ENCODE measurements at places on chromosomes 2 and 18.
A peak's percentile ranks its signal among the peaks of the same experiment; 100 is the strongest.

DNA sequence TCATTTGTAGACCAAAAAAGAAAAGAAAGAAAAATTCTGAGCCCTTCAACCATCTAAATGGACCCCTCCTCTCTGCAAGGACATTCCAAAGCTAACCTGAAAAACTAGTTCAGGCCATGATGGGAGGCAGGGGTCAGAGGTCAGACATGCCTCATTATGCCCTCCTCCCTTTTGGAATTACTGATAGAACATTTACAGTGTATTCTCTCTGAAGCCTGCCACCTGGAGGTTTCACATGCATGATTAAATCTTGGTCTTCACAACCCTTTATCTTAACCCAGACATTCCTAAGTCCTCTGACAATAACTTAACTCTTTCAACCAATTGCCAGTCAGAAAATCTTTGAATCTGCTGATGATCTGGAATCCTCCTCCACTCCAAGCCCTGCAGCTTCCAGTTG lies 86.0 kb downstream of the SPP2 start:
- no peak for DNase-seq

DNA sequence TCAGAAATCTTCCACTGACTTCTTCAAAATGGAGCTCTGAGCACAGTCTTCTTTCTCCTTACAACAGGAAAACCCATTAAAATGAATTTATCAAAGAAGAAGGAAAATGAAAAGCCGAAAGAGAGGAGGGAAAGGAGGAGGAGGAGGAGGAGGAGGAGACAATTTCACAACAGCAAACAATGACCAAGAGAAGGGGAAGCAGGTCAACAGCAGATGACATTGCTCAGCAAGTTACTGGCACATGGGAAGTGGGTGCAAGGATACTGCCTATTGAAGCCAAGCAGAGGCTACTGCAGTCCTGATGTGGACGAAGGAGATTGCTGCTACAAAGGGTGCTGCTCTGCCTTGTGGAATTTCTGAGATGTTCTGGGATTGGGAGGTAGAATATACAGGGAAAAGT lies 268.2 kb upstream of the FBXO11 start:
- no peak for DNase-seq

GRCh38 chr2:187580462-187581124 lies 26.4 kb upstream of the TFPI start:
- DNase-seq, result no peak

DNA sequence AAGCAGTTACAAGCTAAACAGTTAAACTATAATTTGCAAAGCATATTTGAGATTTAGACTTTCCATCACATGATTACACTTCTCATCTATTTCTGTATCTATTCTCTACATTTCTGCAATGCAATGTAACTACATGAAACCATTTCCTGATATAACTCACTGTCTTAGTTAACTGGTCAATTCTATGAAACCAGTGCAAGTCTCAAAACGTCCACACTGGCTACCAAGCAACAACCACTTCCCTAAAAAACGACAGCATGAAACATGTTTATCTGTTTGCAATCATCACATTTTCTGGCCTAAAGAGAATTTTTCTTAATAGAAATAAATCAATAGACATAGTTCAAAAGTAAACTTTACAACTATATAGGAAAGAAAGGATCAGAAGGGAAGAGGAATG lies 17.4 kb downstream of the FECH start:
- DNase-seq, result no peak

DNA sequence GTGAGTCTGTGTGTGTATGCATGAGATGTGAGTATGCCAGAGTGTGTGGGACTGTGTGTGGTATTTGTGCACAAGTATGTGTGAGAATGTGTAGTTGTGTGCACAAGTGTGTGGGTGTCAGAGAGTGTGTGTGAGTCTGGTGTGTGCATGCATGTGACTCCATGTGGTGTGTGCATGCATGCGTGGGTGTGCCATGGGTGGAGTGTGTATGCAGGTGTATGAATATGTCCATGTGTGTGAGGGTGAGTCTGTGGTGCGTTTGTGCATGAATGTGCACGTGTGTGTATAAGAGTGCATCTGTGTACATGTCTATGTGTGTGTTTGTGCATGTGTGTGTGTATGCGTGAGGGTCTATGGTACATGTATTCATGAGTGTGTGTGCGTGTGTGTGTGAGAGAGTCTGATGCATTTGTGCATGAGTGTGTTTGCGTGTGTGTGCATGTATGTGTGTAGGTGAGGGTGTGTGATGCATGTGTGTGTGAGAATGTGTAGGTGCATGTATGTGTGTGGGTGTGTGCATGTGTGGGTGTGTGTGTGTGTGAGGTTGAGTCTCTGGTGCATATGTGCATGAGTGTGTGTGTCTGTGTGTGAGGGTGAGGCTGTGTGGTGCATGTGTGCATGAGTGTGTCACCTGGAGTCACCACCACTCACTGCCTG lies 226.8 kb downstream of the LDLRAD4 start:
- DNase-seq, result no peak

DNA sequence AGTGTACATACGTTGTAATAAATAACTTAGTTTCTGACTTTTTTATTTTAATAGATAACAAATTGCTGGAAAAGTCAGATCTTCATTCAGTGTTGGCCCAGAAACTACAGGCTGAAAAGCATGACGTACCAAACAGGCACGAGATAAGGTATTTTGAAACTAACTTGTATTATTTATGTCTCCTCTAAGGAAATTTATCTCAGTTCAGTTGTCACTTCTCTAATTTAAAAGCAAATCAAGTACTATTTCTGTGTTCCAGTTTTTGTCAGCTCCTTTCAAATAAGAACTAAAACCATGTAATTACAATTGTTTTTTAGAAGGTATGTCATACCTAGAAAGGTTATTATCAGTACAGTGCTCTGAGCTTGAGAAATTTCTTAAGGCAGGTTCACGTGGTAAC lies 4.6 kb downstream of the ATG16L1 start:
- no peak for DNase-seq

GRCh38 chr2:130892793-130893785 lies 56.4 kb downstream of the ARHGEF4 start:
- DNase-seq, result no peak

DNA sequence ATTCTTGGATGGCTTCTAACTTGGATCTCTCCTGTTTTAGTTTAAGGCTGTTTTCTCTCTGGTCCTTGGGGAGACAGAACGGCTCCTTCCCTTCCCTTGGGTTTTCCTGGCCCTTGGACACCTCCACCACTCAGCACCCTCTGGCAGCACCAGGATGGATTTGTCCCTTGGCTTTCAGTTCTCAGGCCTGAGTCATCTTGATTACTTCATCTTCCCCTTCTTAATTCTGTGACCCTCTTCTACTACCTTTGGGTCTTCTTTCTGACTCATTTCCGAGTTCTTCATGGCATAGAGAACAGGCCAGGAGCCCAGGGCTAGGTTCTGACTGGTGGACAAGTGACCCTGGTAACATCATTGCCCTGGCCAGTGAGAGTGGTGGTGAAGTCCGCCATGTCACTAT lies 14.9 kb downstream of the IGFBP2 start:
- no peak for DNase-seq

GRCh38 chr2:178829299-178829960 lies 22.2 kb upstream of the TTN start:
- DNase-seq, result no peak

GRCh38 chr2:96887493-96888012 lies 17.7 kb upstream of the SEMA4C start:
- no peak for DNase-seq

DNA sequence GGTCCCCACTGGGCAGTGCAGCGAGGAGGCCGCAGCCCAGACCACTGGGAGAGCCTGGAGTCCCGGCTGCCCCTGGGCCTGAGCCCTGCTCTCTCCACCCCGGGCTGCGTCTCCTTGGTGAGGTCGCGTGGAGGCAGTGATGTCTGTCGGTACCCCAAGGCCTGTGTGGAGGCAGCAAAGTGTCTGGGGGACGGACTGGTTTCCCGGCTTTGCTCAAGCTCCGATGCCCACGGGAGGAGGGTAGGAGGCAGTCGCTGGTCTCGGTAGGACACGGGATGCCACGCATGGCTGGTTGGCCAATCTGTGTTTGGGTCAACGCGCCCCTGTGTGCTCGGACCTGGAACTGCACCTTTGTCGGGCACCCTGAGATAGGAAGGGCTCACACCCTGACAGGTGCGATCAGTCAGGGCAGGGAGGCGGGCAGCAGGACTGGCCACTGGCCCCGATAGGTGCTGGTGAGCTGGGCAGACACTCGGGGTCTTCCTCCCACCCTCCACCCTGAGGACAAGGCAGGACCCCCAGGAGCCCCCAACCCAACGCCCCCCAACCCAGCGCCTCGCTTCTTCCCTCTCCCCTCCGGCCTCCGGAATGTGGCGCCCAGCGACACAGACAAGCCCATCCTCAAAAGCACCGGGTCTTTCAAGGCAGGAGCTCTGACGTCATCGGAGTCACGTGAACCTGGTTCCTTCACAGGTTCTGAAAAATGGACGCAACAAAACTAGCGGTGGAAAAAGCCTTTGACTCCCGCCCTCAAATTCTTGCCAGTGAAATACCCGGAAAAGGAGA lies 288.6 kb downstream of the NDUFA10 start:
- DNase-seq, result no peak

DNA sequence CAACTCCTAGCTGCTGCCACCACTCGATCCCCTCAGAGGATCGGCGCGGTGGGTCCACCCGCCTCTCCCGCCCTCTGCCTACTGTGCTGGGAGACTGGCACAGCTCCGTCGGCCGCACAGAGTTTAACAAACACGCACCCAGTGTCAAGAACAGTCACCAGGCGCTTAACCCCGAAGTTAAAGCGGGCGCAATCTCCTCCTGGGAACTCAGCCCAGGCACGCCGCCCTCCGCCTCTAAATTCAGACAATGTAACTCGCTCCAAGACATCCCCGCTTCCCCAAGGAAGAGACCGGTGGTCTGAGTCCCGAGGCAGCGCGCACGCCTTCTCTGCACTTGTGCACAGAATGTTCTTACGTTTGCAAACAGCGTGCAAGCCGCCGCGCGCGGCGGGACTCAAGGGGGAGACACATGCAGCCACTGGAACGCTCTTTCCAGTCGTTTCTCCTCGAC lies 533 bp downstream of the CXCR4 start:
- DNase-seq, result peak; percentile 49

GRCh38 chr2:226906163-226906693 lies 70.4 kb downstream of the RHBDD1 start:
- DNase-seq, result no peak

- peak; percentile 62 for DNase-seq
These were observed 246.4 kb upstream of the PXDN start for GRCh38 chr2:1990724-1991123.

- DNase-seq, result no peak
These were observed 139.6 kb downstream of the CABLES1 start for GRCh38 chr18:23274638-23275482.

- no peak for DNase-seq
These were observed 28.4 kb upstream of the NEB start for GRCh38 chr2:151762694-151763093.

DNA sequence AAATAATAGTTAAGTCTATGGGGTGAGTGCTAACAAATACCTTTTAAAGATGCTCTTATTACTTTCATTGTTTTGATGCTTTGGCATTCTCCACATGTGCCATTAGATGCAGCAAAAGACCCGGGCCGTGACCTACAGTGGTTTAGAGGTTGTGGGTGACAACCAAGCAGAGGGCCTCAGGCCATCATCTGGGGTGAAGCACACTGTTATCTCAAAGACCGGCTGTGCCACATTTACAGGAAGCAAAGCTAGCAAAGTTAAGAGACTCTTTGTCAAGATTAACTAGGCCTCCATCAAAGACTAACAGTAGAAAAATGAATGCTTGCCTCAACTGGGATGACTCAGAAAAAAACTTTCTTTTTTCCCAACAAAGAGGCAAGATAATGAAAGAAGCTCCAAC lies 695.3 kb downstream of the SATB2 start:
- DNase-seq, result no peak

DNA sequence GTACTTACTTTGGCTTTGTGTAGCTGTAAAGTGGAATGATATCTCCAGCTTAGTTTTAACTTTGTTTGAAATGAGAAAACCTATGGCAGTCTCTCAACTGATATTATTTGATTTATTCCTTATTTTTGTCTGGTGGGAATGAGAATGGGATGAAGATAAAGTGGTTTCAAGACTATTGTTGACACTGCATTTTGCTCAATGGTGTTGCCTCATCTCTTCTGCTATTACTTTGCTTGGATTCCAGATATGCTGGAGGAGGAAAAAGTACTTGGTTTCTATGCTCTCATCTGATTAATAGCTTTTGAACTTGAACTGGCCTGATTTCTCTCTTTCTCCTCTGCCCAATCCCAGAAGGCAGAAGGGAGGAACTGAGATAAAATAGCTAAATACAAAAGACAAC lies 198.2 kb downstream of the CTNNA2 start:
- DNase-seq, result no peak

DNA sequence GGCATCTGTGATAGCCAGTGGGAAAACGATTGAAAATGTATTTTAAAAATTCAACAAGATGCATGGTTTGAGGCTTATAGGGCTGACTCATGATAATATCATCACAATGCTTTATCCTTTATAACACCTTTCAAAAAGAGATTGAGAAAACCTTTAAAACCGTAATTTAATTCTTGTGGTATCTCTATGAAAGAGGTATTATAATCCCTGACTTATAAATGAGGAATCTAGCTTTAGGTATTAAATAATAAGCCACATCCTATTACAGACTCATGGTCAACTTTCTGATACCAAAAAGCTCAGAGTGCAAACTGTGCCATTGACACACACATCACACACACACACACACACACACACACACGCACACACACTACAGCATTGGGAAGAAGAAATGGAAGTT lies 134.6 kb upstream of the RAB12 start:
- DNase-seq, result no peak

DNA sequence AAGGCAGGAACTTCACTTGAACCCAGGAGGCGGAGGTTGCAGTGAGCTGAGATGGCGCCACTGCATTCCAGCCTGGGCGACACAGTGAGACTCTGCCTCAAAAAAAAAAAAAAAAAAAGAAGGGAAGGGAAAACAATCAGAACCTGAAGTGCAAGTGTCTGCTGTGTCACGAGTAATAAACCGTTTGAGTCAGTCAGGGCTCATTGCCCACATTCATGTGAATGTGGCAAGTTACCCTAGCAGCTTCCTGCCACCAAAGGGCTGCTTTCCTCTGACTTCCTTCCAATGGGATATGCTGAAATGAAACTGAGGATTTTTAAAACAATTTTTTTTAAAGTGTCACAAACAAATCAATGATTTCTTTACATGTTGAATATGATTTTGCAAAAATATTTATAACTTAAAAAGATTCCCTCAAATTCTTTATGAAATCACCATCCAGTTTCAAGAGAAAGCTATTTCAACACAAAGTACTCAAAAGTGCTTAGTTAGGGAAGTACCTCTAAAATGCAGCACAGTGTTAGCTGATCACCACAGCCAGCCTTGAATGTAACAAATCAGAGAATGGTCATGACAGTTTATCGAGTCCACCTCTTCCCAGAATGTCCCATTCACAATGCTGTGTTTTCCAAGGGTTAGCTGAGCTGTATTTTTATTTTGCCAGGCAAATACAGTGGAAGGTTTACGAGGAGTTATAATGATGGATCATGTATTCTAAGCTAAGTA lies 36.4 kb downstream of the WDSUB1 start:
- DNase-seq, result peak; percentile 62

GRCh38 chr2:200471324-200471848 lies 38.5 kb downstream of the KCTD18 start:
- no peak for DNase-seq

DNA sequence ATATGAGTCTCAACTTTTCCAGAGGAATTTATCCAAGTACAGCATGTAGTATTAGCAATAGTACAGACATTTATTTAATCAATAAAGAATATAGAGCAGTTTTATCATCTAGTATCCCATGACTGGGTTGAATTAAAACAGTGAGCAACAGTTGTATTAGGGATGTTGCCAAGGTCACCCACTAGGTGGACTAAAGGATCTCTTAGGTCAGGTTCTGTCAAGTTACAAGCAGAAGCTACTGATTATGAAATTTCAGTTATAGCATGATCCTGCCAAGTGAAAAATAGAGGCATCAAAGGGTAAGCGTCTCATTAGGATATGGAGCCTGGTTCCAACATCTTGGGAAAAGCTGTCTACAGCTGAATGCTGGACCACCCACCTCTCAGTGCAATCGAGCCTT lies 52.1 kb upstream of the LAPTM4A start:
- no peak for DNase-seq

All from heart right ventricle (tissue), 16 donors.